Fibroblast of skin of right quadriceps (primary cell): ENCODE measurements at places on chromosomes 1 and 21.

DNA sequence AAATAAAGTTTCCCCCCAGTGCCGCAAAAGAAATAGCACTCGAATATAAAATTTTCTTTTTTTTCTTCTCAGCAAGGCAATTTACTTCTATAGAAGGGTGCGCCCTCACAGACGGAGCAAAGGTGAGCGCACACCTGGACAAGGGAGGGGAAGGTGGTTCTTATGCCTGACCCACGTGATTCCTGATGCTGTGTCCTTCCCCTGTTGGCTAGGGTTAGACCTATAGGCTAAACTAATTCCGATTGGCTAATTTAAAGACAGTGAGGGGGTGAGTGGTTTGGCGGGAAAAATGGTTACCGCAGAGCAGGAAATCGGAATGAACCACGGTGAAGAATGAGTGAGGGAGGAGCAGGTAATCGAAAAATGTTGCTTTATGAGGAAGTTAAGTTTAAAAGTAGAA, 607 bp upstream of the FAAH start:
- DNase-seq, result no peak

- peak; percentile 79 for DNase-seq
Observed at GRCh38 chr1:37471345-37472231, 2.8 kb upstream of the ZC3H12A start.

DNA sequence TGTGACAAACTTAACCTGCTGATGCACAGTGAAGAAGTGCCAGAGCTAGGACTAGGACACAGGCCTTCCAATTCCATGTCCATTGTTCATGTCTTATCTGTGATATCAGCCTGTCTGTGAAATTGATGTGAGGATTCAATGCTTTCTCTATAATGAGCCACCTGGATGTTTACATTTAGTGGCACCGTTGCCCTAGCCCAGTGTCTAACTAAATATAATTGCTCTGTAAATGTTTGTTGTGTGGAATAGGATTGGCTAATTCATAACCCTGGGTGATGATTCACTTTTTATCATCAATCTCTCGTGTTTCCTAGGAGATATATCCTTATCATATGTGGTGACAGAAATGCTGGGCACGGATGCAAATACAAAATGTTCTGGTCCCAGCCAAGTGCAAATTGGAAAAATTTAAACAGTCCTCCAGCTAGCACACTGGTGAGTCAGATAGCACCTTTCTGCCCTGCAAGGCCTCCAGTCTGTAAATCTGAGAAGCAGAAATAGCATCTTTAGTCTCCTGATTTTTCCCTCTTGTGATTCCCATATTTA, 46.9 kb upstream of the GNG12 start:
- DNase-seq, result peak; percentile 84

DNA sequence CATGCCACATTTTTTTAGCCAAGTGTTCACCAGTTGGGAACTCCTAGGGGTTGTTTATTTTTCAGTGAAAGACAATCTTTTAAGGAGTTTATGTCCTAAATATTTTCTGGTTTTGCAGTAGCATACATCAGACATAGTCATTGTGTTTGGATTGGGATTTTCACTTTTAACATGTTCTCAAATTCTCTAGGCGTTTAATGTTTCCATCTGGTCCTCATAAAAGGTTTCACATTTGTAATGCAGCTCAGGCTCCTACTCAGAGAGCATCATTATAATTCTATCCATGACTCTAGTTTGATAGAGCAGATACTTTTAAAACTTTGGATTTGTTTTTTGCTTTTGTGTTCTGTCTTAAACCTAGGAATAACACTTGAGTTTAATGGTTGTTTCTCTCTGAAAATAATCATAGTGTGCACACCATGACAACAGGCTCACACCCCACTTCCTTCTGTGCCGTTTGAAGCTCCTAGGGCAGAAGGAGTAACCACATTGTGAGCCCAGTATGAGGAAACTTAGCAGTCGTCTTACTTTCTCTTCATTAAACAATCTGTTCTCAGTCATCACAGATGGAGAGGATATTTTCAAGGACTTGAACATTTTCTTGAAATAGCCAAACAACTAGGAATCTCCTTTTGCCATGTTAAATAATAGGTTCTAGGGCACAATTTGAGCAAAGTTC, 219.6 kb downstream of the PDE4B start:
- no peak for DNase-seq

- no peak for DNase-seq
Observed at GRCh38 chr1:84862810-84863251, 30.2 kb downstream of the LPAR3 start.

DNA sequence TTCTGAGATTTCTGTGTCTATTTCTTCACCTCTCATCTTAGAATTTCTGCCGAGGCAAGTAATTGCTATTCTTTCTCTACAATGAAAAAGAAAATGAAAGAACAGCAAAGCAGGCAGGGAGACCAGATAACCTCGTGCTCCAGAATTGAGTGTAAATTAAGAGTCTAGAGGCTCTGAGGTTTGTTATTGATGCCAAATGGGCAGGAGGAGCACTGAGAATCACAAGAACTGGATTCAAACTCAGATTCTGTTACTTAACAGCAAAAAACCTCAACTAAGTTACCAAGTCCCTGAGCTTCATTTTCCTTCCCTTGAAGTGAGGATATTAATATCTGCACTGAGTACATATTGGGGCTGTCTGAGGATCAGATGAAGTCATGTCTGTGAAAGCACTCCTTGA, 5.5 kb upstream of the DDR2 start:
- DNase-seq, result no peak

DNA sequence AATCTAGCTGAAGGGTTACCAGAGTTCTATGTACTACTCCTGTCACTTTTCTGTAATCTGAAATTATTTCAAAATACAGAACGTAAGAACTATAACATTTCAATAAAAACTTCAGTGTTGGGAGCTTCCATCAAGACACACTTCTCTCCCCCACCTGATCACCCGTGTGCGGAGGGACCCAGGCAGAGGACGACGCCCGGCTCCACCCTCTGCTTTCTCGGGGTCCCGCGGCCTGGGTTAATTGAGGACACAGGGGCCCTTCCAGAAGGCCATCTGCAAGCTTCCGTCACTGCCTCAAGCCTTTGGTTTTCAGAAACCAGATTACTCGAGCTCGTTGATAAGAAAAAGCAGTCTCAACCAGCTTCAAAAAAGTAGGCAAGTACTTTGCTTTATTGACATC, 27.8 kb downstream of the RIPK4 start:
- DNase-seq, result no peak

DNA sequence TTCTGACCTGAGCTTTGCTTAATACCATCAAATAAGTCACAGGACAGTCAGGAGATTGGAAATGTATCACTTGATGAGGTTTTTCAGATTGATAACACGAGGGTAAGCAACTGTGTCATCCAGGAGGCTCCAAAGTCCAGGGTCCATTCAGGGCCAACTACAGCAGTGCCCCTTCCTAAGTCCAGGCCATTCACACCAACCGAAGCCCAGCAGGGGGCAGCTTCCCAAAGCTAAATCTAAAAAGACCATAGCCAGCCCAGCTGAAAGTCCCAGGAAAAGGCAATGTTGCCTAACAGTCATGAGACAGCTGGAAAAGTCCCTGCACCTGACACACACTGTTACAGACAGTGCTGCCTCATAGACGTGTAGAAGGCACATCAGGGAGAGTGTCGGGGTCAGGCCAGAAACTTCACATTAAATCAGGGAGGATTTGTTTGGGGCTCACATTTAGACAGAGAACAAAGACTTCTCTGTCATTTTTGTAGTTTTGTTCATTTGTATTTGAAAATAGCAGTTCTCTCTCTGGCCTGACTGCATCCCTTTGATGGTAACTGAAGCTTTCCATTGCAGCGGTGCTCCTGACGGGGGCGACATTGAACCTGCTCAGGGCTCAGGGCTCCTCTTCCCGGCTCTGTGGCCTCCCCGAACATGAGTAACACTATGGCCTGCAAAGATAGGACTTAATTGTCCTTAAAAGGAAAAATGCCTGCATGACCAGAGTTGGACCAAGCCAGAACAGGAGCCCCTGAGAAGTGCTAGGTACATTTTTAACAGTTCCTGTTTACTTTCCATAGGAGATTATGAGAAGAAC, 200.4 kb downstream of the NRIP1 start:
- DNase-seq, result peak; percentile 70

GRCh38 chr1:67855961-67856360, 22.7 kb upstream of the GNG12 start:
- no peak for DNase-seq

GRCh38 chr1:80282536-80282935, 1276.0 kb upstream of the ADGRL4 start:
- no peak for DNase-seq

DNA sequence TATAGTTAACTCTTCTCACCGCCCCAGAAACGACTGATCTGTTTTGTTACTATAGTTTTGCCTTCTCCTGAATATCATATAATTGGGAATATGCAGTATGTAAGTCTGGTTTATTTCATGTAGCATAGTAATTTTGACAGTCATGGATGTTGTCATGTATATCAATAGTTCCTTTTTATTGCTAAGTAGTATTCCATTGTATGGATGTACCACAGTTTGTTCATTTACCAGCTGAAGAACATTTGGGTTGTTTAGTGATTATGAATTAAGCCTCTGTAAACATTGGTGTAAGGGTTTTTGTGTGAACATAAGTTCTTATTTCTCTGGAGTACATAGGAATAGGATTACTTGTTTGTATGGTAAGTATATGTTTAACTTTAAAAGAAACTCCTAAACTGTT, 55.5 kb downstream of the ACTL8 start:
- DNase-seq, result no peak

DNA sequence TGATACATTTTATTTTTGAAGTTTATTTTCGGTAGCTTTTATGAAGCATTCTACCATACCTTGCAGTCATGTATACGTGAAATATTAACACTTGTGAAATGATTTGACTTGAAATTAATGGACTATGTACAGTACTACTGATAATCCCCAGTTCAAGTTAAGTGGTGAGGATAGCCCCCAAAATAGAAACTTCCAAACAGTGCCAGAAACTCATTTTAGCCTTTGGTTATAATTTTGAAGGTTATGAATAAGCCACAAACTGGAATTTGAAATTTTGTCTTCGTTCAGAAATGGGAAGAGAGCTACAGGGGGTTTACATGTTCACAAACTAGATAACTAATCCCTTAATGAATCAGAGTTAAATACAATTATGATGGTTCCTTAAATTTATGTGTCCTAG, 1.5 kb upstream of the HNRNPU start:
- DNase-seq, result no peak

- DNase-seq, result no peak
Observed at GRCh38 chr1:73516451-73516850, 681.5 kb downstream of the LRRIQ3 start.

- no peak for DNase-seq
Observed at GRCh38 chr1:38283696-38284470, 237.3 kb upstream of the POU3F1 start.

DNA sequence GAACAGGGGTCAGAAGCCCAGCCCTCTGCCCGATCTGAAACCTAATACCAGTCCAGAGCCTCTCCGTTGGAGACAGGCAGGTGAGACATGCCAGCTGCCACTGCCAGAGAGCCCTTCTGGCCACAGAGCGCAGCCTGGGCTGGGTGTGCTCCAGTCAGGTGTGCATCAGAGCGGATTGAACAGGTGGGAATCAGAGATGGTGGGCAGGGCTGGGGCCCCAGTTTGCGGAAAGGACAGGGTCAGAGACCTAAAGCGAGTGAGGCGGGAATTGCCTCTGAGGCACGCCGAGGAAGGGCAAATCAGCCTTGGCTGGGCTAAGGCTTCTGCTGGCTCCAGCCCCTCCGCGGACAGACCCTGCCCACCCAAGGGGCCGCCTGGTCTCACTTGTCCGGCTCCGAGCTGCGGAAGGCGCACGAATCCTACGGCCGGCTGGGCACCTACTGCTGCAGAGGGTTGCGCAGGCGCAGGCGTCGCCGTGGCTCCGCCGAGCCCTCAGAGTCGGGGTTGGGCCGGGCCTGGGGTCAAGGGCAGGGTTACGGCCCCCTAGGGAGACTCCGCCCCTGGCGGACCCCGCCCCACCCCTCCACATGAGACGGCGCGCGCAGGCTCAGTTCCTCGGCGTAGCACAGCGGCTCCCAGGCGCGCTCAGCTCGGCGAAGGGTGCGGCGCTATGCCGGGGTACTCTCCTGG, 10.3 kb downstream of the CPLANE2 start:
- DNase-seq, result no peak

DNA sequence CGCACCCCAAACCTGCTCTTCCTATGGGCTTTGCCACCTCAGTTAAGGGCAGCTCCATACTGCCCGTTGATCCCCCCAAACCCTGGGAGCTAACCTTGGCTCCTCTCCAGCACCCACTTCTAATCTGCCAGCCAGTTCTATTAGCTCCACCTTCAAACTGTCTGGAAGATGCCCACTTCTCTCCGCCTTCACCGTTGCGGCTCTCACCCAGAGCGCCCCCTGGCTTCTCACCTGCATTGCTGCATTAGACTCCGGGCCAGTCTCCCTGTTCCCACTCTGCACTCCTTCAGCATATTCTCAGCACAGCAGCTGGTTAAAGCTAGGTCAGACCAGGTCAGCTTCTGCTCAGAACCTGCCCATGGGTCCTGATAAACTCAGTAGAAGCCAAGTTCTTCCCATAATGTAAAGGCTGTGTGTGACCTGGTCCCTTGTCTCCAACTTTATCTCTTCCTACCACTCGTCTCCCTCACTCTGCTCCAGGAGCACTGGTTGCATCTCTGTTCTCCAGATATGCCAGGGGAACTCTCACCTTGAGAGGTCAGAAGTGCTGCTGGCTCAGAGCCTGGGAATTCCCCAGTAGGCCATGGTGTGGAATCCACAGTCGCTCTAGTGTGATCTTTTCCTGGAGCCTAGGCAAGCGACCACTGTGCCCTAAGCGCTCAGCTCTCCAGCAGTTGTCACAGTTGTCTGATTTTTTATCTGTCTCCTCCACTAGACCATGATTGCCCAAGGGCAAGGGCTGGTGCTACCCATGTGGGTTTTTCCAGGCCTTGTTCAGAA, 150.3 kb downstream of the HMGB4 start:
- no peak for DNase-seq

GRCh38 chr1:240909701-240910457, 297.9 kb upstream of the GREM2 start:
- no peak for DNase-seq

- DNase-seq, result no peak
Observed at GRCh38 chr1:78267513-78268218, 221.9 kb downstream of the GIPC2 start.

DNA sequence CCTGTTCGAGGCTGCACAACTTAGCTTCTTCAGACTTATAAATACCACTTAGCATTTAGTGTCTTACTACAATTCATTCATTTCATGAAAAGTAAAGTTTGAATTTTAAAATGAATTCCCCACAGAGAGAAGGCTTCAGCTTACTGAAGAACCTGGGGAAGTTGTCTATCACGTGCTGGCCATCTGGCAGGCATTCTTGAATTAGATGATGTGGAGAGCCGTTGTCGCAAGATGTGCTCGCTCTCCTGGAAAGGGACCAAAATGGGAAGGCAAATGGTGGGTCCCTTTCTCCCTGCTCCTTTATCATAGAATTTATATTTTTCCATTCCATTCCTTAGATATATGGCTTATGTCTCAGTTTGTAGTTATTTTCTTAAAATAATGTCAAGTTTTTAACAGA, 90.5 kb downstream of the CD247 start:
- no peak for DNase-seq

- peak; percentile 89 for DNase-seq
Observed at GRCh38 chr1:219660666-219661463, 48.0 kb upstream of the ZC3H11B start.
